Lower lobe of right lung (tissue), 2 donors: ENCODE measurements at places on chromosomes 5 and 9.
A peak's percentile ranks its signal among the peaks of the same experiment; 100 is the strongest.

DNA sequence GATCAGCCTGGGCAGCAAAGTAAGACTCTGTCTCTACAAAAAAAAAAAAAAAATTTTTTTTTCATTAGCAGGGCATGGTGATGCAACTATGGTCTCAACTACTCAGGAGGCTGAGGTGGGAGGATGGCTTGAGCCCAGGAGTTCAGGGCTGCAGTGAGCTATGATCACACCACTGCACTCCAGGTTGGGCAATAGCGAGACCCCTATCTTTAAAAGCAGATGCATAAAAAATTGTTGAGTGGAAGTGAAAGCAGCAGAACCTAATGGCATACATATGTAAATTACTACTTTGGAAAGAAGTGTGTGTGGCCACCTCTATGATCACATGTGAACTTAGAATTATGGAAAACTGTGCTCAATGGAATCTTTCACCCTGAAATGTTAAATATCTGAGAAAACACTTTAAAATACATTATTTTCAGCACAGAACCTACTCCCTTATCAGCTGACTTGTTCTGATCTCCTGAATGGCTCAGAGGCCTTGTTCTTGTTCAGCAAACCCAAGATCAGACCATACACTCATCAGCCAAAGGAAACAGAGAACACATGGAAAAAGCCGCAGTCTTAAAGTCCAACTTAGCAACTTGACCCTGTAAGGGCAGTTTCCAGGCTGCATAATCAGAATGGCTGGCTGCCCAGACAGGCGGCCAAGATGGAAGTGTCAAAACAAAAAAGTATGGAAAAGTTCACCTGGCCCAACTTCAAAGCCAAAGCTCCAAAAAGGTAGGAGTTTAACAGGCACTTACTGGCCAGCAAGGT lies 56.5 kb downstream of the SIL1 start:
- peak; percentile 65 for DNase-seq

GRCh38 chr5:96033116-96033515 lies 71.5 kb upstream of the ELL2 start:
- DNase-seq = no peak

- DNase-seq = no peak
Measured at GRCh38 chr5:132021654-132022053, 10.2 kb upstream of the ACSL6 start.

GRCh38 chr5:40428126-40428525 lies 251.6 kb upstream of the PTGER4 start:
- no peak for DNase-seq

- DNase-seq = no peak
Measured at GRCh38 chr9:112278152-112278551, 55.3 kb downstream of the PTBP3 start.

- no peak for DNase-seq
Measured at GRCh38 chr5:81679885-81680284, 71.0 kb downstream of the SSBP2 start.

DNA sequence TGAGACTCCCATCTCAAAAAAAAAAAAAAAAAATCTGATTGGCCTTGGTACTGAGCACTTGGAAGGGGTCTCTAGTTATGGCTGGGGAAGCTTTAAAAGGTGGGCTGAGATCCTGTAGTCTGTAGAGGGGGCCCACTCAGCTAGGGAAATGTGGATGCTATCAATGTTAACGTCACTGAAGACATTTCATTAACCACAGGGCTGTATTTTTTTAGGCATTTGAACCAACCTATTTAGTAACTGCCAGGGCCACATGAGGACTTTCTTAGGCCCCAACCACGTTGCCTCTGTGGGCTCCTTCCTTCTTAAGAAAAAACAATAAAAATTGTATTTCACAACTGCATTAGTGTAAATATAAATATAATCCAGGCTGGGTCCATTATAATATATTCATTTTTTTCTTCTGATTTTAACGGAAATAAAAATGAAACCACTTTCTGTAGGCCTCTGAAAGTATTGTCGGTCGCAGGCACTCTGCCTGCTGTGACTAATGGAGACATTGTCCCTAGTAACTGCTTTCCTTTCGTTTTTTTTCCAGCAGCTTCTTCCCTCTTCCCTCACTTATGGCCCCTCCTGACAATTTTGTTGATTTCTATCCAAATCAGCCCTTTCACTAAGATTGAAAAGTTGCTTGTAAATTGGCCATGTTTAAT lies 71.6 kb downstream of the GCNT1 start:
- DNase-seq = no peak

DNA sequence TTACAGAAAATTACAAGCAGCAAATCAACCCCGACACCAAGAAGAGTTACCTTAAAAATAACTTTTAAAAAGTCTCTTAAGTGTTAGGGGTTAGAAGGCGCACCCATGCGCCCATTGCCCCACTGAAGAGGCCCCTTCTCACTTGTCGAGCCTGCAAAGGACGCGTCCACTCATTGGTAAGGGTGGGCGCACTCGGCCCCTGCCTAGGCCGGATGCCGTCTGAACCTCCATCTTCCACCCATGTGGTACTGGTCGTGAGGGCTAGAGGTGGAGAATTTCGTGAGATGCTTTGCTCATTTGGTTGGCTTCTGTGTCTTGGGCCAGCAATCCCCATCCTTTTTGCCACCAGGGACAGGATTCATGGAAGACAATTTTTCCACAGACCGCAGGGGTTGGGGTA lies 27.5 kb upstream of the LRRC14B start:
- DNase-seq = no peak

DNA sequence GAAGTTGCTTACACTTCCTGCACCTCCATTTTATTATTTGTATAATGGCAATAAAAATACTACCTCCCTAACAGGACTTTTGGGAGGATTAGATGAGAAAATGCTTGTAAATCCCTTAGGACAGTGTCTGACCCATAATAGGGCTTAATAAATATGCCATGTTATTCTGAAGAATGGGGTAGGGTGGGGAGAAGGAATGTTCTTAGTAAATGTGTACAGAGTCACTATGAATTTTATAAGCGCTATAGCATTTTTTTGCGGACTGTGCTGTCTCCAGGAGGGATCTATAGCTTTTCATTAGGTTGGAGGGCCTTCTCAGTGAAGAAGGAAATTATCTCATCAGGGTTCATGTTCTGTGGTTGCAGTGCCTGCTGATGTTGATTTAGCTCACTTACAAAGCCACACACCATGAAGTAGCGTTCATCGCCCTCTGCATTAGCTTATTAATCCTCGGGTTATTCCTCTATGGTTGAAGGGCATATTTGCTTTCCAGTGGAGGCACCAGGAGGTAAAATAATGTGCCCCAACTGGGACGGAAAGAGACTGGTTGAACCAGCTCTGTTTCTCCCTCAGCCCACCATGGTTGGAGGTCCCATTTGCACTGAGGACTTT lies 497.1 kb downstream of the ARHGEF28 start:
- no peak for DNase-seq

GRCh38 chr5:100890461-100891008 lies 12.5 kb downstream of the ST8SIA4 start:
- DNase-seq = no peak

GRCh38 chr5:80569086-80569960 lies 757 bp downstream of the ANKRD34B start:
- no peak for DNase-seq

DNA sequence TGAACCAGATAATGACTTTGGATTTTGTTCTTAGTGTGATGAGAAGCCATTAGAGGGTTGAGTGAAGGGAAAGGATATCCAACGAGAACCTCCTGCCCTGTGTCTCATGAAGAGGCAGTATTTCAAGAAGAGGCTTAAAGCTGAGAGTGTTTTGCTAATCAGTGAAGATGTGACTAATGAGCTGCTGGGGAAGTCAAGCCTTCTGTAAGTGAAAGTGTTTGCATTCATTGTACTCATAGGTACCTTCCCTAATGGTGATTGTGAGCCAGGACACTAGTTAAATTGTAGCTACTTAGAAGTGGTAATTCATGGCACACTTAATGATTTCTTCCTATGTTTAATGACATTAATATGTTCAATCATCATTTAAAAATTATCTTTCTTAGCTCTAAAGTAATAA lies 23.7 kb downstream of the PIP5K1B start:
- DNase-seq = no peak

GRCh38 chr9:129136446-129137035 lies 25.3 kb downstream of the PTPA start:
- no peak for DNase-seq

DNA sequence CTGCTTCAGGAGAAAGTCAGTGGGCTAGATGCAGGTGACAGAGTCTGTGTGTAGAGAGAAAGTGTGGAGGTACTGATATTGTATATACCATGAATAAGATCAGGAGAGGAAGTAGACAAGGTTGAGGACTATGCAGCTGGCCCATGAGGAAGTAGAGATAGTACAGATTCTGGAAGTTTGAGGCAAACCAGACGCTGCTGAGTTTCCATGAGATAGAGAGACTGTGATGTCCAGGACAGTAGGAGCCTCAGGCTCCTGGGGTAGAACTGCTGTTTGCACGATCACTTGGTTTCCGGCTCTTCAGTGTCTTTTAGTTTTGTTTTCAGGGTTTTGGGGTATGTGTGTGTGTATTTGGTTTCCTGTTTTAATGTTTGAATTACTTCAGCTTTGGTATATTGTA lies 13.6 kb downstream of the OTULINL start:
- no peak for DNase-seq

DNA sequence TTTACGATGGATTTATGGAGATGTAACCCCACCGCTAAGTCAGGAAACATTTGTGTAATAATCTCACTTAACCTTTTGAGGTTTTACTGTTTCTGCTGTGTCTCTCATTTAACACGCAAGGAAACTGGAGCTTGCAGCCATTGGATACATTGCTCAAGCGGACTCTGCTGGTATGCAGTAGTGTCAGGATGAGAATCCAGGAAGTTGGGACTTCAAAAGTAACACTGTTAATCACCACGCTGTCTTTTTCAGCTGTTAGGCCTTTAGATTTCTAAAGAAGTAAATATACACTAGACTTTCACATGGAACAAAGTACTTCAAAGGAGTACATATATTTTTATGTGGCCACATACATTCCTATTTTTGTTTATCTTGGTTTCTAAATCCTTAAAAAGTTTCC lies 114.7 kb downstream of the LPAR1 start:
- no peak for DNase-seq

- no peak for DNase-seq
Measured at GRCh38 chr9:73162987-73163768, 11.5 kb downstream of the ANXA1 start.

DNA sequence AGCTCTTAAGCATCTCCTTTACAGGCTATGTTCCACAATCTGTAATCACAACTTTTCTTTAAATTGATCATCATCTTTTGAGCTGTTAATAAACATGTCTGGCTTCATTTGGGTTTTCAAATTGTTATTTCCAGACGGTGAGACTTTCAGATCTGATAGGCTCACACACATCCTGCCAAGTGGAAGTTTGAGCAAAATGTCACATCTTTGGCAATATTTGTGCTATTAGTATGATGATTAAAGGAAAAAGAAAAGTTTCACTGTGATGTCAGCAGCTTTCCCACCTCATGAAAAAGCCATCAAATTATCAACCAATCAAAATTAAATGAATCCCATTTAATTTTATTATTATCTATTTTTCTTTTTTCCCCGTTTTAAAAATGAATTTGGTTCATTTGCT lies 29.8 kb downstream of the SLC1A1 start:
- DNase-seq = no peak

DNA sequence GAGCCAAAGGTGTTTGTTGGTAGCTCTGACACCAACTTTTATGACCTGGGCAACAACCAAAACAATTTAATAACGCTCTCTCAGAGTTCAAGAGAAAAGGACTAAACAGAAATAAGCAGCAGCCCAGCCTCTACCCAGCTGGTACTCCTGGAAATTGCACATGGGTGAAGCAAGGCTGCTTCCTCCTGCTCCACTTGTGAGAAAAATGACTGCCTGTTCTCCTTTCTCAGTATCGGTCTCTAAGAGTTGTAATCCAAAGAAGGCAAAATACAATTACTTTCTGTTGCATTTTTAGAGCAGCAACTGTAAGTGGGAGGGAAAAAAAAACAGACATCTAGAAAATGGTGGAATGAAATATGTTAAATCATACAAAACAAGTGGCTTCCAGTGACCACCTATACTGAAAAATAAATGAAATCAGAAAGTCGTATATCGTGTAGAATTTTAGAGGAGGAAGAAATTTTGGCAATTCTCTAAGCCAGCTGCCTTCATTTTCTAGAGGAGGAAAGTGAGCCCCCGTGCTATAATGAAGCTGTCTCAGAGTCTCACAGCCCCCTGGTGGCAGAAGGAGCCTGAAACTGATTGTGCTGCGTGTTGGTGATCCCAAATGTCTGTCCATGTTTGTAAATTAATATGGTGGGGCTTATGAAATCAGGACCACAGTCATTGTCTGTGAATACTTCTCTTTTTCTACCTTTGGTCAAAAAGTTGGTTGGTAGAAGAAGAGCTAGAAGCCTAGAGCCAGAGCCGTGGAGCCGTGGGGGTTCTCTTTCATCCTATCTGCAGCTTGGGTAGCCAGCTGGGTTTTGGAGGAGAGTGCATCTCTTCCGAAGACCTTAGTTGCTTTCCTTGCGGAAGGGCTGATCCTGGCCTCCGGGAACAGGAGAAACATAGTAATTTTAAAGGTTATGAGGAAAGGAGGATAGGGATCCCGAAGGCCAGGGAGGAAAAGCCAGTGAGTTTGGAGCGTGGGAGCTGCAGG lies 139.9 kb downstream of the PIP5K1B start:
- DNase-seq = no peak

DNA sequence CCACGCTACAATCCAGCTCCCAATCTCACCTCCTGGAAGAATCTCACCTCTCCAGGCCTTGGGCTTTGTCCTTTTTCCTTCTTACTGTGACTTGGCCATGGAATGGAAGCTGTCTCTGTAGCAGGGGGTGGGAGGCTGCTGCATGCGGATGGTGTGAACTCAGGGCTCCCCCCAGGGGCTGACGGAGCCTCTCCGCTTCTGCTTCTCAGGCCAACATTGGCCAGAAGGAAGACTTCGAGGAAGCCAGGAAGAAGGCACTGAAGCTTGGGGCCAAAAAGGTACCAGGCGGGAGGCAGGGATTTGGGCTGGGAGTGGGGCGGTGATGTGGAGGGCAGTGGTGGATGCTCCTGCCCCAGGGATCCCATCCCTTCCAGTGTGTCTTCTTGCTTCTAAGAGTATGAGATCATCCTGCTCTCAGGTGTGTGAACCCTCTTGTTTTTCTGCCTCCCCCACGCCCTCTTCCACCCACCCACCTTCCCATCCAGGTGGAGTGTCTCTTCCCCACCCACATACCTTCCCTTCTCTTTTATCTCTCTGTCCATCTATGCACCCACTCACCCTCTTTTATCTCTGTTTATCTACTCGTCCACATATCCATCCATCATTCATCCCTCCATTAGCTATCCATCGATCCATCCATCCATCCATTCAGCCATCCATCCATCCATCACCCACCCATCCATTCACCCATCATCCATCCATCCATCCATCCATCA lies 9.5 kb downstream of the ASS1 start:
- no peak for DNase-seq

DNA sequence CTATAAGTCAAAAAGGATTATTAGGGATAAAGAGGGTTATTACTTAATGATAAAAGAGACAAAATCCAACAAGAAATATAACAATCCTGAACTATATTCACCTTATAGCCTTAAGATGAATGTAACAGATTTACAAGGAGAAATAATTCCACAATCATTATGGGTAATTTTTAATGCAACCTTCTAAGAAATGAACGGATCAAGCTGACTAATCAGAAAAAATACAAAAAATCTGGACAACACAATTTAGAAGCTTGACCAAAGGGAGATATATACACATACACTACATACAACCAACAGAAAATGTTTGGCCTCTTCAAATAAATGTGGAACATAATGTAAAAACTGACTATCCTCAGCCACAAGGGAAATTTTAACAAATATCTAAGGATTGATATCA lies 102.3 kb downstream of the CPLANE1 start:
- DNase-seq = no peak
